HCT116 (cell line): ENCODE measurements at places on chromosomes 7 and 10. TPM values are rescaled to one million over a fixed set of nuclear protein-coding genes. Genes with fewer than 3 reads are reported as not detected.

- H3K4me1 ChIP-seq: no peaks in the 10 kb centered on the region
- no peak overlapping the region for H3K27ac ChIP-seq
- no peak for DNase-seq
- no peaks in the 10 kb centered on the region for H3K36me3 ChIP-seq
- H3K4me3 ChIP-seq: no peak overlapping the region
Observed at GRCh38 chr7:106476751-106477150, 184.2 kb downstream of the CCDC71L start.

DNA sequence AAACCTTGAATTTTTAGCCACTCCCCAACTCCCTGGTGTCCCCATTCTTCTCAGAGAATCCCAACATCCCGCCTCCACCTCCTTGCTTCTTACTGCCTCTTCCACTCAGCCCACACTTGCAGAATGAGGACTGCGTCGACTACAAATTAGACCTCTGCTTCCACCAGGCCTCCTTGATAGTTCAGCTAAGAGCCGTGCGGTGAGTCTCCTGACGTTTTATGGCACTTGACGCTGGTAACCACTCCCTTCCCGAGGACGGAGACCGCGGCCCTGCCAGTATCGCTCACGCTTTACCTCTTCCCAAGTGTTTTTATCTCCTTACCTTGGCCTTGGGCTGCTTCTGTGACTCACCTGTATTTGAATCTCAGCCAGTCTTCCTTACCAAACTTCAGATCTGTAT lies 31.1 kb downstream of the RBM17 start:
- no peak for DNase-seq
- H3K27me3 ChIP-seq: no peaks in the 10 kb centered on the region
- peaks cover 18% of the 10 kb centered on the region for H3K36me3 ChIP-seq
- no peak overlapping the region for H3K27ac ChIP-seq

- no peaks in the 10 kb centered on the region for H3K27me3 ChIP-seq
- H3K4me3 ChIP-seq: no peak overlapping the region
- H3K27ac ChIP-seq: no peak overlapping the region
- no peaks in the 10 kb centered on the region for H3K36me3 ChIP-seq
Observed at GRCh38 chr10:86708783-86709380, 40.6 kb downstream of the LDB3 start.

- DNase-seq: no peak
- no peaks in the 10 kb centered on the region for H3K27me3 ChIP-seq
- H3K36me3 ChIP-seq: peaks cover 28% of the 10 kb centered on the region
- no peaks in the 10 kb centered on the region for H3K4me1 ChIP-seq
- H3K27ac ChIP-seq: no peak overlapping the region
- no peak overlapping the region for H3K4me3 ChIP-seq
Observed at GRCh38 chr7:44056681-44057080, 8.7 kb downstream of the PGAM2 start.

- H3K36me3 ChIP-seq: no peaks in the 10 kb centered on the region
- no peak overlapping the region for H3K27ac ChIP-seq
- peaks cover 45% of the 10 kb centered on the region for H3K4me1 ChIP-seq
- no peak overlapping the region for H3K4me3 ChIP-seq
- H3K27me3 ChIP-seq: no peaks in the 10 kb centered on the region
Observed at GRCh38 chr10:34433241-34434076, 381.6 kb downstream of the PARD3 start.

DNA sequence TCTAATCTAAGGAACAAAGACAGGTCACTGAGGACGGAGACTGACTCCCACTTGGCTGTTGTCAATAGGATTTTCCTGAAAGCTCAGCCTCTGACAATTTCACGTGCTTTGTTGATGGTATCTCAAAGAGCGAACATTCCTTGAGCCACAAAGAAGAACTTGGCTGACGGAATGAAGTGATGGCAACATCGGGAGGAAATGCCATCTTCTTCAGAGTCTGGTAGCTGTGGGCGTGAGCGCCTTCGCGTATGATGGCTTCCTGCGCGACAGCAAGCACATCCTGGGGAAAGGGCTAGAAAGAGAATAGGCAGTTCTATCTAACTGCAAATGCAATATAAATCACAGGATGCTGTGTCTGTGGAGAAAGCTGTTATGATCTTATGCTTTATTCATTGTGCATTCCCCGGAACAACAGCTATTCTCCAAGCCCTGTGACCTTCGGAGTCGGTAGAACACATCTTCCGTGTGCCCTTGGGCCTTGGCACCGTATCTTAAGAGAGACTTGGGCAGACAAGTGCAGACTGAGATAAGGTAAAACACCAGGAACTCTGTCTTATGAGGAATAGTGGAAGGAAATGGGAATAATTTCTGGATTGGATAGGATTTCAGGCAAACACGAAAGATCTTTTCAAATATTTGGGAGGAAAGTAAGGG lies 19.6 kb upstream of the GTPBP4 start:
- no peaks in the 10 kb centered on the region; the same call in 1 of the 2 replicates for H3K27me3 ChIP-seq
- H3K4me1 ChIP-seq: no peaks in the 10 kb centered on the region
- H3K27ac ChIP-seq: no peak overlapping the region
- no peak for DNase-seq

GRCh38 chr10:125023862-125024496 lies 82.1 kb downstream of the ZRANB1 start:
- H3K36me3 ChIP-seq: peaks cover 5% of the 10 kb centered on the region; the same call in 1 of the 2 replicates
- H3K4me1 ChIP-seq: no peaks in the 10 kb centered on the region
- no peak overlapping the region for H3K27ac ChIP-seq
- no peak for DNase-seq
- H3K27me3 ChIP-seq: no peaks in the 10 kb centered on the region
- H3K4me3 ChIP-seq: no peak overlapping the region

GRCh38 chr10:43234471-43235041 lies 32.3 kb downstream of the RASGEF1A start:
- H3K36me3 ChIP-seq: no peaks in the 10 kb centered on the region
- DNase-seq: no peak
- no peak overlapping the region for H3K27ac ChIP-seq
- H3K27me3 ChIP-seq: peaks cover 5% of the 10 kb centered on the region; the same call in 1 of the 2 replicates
- H3K4me3 ChIP-seq: no peak overlapping the region

GRCh38 chr10:31928549-31929260 lies at the start of gene ARHGAP12:
TSS of gene ARHGAP12 (minus strand) at chr10:31928831. CDS start at chr10:31908855, 19,976 bp downstream.
- H3K36me3 ChIP-seq: no peaks in the 10 kb centered on the region
- no peaks in the 10 kb centered on the region for H3K27me3 ChIP-seq
- H3K4me1 ChIP-seq: peaks cover 80% of the 10 kb centered on the region
- H3K4me3 ChIP-seq: peak within 1 kb of the TSS; percentile 73
- peak within 1 kb of the TSS; percentile 98 for H3K27ac ChIP-seq

FAM25G gene
- total RNA-seq: not detected

HOXA7 gene
- 15.0 TPM for total RNA-seq

- H3K4me3 ChIP-seq: no peak overlapping the region
- no peak overlapping the region for H3K27ac ChIP-seq
- DNase-seq: no peak
- no peaks in the 10 kb centered on the region for H3K27me3 ChIP-seq
- H3K36me3 ChIP-seq: no peaks in the 10 kb centered on the region
Observed at GRCh38 chr10:130929422-130930325, 381.8 kb downstream of the TCERG1L start.

GRCh38 chr7:45712057-45712689 lies 138.0 kb downstream of the ADCY1 start:
- H3K4me3 ChIP-seq: no peak overlapping the region
- H3K4me1 ChIP-seq: no peaks in the 10 kb centered on the region
- H3K27ac ChIP-seq: no peak overlapping the region
- H3K27me3 ChIP-seq: peaks cover 14% of the 10 kb centered on the region

DNA sequence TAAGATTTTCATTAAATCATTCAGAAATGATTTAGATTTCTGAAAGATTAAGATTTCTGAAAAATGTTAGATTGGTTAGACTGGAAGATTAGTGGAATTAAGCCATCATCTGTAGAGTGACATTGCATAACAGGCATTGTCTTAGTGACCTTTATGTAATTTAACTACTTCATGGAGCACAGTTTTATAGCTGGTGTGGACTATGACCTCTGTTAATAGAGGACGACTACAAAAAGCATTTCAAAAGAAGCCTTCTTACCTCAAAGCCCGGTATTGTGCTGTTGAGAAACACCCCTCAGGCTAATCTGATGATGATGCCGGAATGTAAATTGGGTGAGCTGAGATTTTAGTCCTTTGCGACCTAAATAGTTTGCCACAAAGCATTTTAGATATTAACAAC lies 55.6 kb downstream of the GALNT11 start:
- H3K36me3 ChIP-seq: no peaks in the 10 kb centered on the region
- H3K27ac ChIP-seq: no peak overlapping the region
- H3K4me3 ChIP-seq: no peak overlapping the region
- no peak for DNase-seq
- no peaks in the 10 kb centered on the region; the same call in 1 of the 2 replicates for H3K4me1 ChIP-seq

DNA sequence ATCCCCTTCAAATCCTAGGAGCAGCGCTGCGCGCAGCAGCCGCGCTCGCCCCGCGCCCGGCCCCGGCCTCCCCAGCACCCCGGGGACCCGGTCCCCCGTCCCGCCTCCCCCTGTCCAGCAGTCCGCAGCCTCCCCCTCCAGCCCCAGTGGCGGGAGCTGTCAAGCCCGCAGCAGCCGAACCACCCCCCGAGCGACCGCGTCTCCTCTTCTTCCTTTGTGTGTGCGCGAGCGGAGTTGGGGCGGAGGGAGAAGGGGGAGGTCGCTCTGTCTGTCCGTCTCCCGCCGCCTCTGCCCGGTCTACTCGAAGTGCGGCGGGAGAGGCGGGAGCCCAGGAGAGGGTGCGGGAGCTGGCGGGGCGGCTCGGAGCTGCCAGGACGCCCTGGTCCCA lies 375 bp upstream of the CHN2 start:
- H3K4me1 ChIP-seq: peaks cover 15% of the 10 kb centered on the region
- H3K4me3 ChIP-seq: peak overlapping the region; percentile 65
- no peak overlapping the region for H3K27ac ChIP-seq
- H3K36me3 ChIP-seq: no peaks in the 10 kb centered on the region

DNA sequence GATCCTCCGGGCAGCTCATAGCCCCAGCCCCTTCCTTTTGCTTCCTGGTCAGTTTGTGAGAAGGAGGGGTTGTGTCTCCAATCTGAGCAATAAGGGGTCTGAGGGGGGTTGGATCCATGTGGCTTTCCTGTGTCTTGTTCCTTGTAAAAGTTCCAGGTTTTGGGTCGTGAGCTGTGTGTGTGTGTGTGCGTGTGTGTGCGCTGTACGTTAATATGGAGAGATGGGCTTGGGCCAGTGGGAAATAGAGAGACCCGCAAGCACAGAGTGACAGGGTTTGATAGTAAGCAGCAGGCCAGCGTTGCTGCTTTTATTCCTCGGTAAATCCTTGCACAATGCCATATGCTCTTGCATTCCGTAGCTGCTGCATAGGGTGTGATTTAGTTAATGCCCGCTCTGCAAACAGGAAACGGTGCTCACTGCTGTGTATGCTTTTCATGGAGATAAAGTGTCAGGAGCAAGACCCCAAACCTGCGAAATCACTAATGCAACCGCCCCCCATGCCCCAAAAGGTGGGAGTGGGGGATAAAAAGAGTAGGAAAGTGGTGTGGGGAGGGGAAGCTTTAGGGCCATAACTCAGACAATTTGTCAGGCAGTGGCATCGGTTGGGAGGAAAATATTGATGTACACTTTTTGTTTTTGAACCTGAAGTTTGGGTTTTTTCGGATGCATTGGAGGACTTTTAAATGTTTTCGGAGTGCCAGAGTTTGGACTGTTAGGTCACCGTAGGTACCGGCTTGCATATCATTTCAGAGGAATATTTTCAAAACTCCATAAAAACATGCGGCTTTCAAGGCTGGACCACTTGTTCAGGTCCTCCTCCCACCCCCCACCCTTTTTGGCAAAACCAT lies 108.7 kb downstream of the TCF7L2 start:
- H3K27me3 ChIP-seq: no peaks in the 10 kb centered on the region
- no peak for DNase-seq
- no peak overlapping the region for H3K27ac ChIP-seq

DNA sequence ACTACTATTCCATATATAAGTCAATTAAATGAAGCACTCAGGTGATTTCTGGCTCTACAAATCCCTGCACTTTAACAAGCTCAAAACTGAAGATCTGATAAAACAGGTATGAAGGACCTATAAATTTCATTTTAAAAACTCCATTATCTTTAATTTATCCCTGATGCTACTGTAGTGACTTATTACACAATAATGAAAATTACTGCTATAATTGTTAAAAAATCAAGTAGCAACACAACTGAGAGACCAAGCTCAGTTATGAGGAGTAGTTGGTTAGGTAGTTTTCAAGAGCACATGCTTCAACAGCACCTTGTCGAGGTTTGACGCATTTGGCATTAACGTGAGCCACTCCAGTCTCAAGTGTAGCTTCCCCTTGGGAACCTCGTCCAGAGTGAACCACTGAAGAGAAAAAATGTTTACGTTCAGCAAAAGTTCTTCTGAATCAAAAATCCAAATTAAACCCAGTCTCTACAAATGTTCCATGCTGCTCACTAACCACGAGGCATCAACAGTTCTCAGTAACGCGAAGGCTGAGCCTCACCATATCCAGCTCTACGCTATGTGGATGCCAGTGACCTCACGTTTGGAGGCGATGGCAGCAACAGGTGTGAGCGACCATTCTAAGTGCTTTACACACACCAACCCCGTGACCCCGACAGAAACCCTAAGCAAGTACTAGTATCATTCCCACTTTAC lies 55.3 kb upstream of the NCAPG2 start:
- no peak overlapping the region for H3K27ac ChIP-seq
- H3K36me3 ChIP-seq: peaks cover 47% of the 10 kb centered on the region; the same call in 1 of the 2 replicates
- no peak overlapping the region for H3K4me3 ChIP-seq
- no peak for DNase-seq

CUBN gene
- 1.2 TPM for total RNA-seq

MACC1 gene
- 9.8 TPM for total RNA-seq

GRCh38 chr10:96642973-96643372 lies 56.2 kb upstream of the TM9SF3 start:
- H3K4me3 ChIP-seq: no peak overlapping the region
- H3K36me3 ChIP-seq: no peaks in the 10 kb centered on the region
- peak; percentile 31 for DNase-seq
- no peak overlapping the region for H3K27ac ChIP-seq
- H3K27me3 ChIP-seq: no peaks in the 10 kb centered on the region

DNA sequence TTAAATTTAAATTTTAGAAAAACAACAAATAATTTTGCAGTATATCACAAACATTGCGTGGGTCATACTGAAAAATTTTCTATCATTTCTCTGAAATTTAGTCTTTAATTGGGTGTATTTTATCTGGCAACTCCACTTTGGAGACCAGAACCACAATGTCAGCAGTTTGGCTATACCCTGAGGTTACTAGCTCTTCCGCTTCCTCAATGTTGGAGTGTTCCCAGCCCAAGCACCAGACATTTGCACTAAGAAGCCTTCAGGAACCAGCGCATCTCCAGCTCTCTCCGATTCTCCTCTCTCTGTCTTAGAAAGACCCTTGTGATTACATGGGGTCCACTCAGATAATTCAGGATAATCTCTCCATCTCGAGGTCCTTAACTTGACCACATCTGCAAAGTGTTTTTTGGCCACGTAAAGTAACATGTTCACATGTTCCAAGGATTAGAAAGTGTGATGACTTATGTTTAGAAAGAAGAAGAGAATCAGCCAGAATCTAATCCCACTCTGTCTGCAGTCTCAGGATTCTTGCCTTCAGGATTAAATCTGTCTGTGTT lies 43.1 kb upstream of the ADRB1 start:
- H3K27ac ChIP-seq: no peak overlapping the region
- no peak for DNase-seq
- H3K36me3 ChIP-seq: no peaks in the 10 kb centered on the region
- H3K27me3 ChIP-seq: no peaks in the 10 kb centered on the region

CFAP69 gene
- 4.1 TPM for total RNA-seq
